Left ventricle myocardium superior (tissue), 1 donor: ENCODE measurements at places on chromosomes 12 and 14. TPM values are rescaled to one million over a fixed set of nuclear protein-coding genes. Genes with fewer than 3 reads are reported as not detected.

GRCh38 chr12:3085341-3086139 is 8.4 kb downstream of the TSPAN9 start:
- DNase-seq, result no peak

DNA sequence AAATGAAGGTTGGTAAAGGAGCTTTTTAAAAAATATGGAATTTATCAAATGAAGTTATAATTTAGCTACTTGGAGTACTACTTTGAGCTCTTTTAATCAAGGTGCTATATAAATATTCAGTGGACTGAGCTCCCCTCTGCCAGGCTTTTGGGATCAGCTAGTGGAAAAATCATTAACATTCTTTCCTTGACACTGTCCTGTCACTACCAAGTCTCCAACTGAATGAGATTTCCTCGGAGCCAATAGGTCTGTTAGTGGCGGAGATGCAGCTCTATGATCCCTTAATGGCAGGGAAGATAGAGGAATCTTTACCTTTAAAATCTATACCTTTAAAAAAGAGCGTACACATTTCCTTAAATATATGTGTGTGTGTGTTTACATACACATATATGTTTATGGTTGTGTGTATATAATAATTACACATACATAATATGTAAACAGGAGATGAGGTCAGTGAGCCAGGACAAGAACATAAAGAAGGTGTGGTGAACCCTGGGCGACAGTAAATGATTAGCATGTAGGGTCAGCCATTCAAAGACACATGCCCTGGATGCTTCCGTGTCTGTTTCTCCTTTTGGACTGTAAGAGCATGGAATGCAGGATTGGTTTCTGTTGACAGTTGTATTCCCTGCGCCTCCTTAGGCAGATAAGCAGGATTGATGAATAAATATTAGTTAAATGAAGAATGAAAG is 47.7 kb upstream of the ATP2A2 start:
- DNase-seq, result no peak

GRCh38 chr14:65277027-65277426 is 135.5 kb upstream of the FUT8 start:
- no peak for DNase-seq

DNA sequence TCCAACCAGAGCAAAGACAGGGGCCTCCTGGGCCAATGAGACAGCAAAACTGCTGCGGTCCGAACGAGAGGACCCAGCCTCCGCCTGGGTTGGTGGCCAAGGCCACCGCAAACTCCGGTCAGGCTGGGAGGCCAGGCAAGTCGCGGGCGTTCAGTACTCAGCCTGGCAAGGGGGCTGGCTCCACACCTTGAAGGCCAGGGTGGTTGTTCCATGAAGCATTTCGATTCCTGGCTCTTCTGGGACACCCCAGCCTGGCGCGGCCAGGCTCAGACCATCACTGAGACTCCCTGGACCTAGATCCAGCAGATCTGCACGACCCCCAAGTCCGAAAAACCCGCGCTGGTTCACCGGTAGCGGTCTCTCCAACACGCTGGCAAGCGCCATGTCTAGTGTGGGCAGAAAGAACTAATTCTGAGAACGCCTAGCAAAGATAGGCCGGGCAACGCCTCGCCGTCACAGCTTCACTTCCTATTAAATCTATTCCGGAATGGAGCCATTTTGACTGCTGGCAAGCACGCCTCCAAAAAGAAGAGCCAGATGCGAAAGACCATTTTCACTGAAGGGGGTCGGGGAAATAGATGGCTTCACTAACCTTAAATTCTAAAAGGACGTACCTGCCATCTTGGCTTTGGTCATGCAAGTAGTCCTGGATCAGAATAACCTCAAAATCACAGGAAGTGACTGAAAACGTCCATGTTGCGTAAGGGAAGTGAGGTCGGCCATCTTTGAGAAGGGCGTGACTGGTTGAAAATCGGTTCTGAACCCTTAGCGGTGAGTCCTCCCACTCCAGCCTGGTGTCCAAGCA is at the start of gene PSMB5:
PSMB5 (minus strand) TSS at position 403 of the 805 bp plus-strand sequence; CDS start at position 384, 19 bp downstream.
- DNase-seq, result peak; percentile 91

Gene RPL10L
- total RNA-seq, result not detected

DNA sequence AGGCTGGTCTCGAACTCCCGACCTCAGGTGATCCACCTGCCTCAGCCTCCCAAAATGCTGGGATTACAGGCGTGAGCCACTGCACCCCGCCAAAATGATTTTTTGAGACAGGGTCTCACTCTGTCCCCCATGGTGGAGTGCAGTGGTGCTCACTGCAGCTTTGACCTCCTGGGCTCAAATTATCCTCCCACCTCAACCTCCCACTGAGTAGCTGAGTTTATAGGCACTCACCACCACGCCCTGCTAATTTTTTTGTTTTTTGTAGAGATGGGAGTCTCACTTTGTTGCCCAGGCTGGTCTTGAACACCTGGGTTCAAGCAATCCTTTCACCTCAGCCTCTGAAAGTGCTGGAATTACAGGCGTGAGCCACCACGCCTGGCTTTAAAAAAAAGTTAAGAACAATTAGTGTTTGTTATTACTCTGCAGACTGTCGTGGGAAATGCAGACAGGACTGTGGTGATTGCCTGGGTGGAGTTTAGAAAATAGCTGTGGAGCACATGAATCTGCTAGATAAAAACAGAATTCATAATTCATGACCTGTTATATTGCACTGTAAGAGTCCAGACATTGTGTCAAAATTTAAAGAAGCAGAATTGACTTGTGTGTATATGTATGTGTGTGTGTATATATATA is 9.2 kb upstream of the COX6A1 start:
- DNase-seq, result no peak

DNA sequence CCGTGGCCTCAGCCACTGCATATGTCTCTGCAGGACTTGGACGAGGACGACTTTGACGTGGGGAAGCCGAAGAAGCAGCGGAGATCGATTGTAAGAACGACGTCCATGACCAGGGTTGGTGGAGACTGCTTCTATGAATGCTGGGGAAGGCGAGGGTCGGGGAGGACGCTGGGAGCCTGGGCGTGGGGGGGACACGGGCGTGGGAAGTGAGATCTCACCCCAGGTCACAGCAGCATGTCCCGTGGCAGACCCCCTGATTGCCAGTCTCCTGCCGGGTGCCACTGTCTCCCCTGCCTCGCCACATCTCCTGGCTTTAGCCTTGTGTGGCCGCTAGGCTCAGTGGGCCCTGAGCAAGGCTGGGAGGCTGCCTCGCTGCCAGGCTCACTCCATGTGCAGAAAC is 29.9 kb upstream of the TEX22 start:
- DNase-seq, result no peak

DNA sequence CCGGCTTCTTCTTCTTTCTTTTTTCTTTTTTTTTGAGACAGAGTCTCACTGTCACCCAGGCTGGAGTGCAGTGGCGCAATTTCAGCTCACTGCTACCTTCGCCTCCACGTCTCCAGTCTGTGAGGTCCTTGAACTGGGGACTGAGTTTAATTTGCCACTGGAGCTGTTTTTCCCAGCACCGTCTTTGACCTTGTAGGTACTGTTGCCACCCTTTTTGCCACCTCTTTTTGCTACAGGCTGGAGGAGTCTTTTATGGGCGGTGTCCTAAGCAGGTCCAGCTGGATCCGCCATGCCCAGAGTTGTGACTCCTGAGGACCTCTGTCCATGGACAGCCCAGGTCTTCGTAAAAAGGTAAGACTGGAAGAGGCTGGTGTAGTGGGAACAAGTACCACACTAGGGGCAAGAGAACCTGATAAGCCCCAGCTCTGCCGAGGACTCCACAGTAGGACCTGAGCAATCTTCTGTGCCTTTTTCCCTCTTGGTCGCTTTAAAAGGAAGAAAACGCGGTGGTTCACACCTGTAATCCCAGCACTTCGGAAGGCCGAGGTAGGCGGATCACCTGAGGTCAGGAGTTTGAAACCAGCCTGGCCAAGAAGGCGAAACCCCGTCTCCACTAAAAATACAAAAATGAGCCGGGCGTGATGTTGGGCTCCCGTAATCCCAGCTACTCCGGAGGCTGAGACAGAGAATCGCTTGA is 946 bp downstream of the RNU4-2 start:
- DNase-seq, result no peak

DNA sequence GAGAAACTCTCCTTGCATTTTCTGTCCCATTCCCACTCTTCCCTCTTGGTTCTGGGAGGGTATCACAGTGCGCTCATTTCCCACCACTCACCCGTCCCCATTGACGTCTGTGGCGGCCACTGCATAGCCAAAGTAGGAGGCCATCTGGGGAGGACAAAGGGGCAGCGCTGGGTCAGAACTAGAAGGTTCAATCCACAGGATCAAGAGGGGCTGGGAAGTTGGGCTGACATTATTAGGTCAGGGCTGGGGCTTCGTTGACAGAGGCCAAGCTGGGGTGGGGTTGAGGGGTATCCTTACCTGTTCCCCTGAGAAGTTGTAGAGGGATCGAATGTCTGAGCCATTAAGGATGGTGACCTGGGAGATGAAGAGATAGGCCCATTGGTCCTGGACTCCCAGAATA is 13.5 kb downstream of the ITGA5 start:
- peak; percentile 19 for DNase-seq

Gene COCH
- 0.50 TPM for total RNA-seq

GRCh38 chr14:94505641-94506040 is 3.6 kb downstream of the SERPINA12 start:
- DNase-seq, result no peak

Gene MAP1LC3B2
- 3.2 TPM for total RNA-seq

Gene SYNDIG1L
- 0.22 TPM for total RNA-seq

Gene MUCL1
- not detected for total RNA-seq

GRCh38 chr12:57119294-57120085 is 8.3 kb upstream of the STAT6 start:
- DNase-seq, result no peak

GRCh38 chr14:23163830-23164229 is 19.6 kb downstream of the SLC7A8 start:
- DNase-seq, result no peak

Gene OVCH1
- total RNA-seq, result 0.07 TPM

GRCh38 chr14:76941544-76941943 is 87.0 kb downstream of the IRF2BPL start:
- DNase-seq, result no peak

GRCh38 chr12:63753743-63754142 is 26.0 kb upstream of the RXYLT1 start:
- DNase-seq, result no peak

DNA sequence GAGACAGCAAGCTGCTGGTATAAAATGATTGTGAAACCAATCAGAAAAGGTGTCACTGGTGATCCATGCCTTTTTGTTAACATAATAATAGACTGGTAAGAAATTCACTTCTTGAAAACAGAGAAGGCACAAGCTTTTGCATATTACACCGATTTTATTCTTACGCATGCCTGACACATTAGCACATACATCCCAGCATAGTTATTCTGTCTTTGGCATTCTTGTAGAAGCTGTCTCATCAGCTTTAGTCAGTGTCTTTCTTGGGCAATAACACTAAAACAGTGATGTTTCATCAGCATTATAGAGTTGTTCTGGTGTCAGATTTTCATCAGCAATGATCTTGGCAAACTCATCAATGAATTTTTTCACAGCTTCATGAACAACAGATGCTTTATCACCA is 283.4 kb upstream of the TMTC1 start:
- DNase-seq, result no peak

DNA sequence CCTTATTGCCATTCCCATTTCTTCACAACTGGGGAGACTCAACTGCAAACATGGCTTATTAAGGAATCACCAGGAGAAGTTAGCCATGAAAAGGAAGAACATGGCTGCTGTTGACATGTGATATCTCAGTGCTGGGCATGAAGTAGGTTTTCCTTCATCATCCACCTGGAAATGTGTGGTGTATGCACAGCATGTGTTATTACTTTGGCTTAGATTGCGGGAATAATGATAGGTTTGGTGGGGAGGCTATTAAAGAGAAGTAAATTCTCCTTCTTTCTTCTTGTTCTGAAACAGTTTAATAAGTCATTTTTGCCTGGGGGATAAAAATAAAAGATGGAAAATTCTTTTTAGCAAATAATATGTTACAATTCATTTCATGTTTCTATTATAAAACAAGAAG is 23.7 kb upstream of the CLEC14A start:
- no peak for DNase-seq

GRCh38 chr12:27864521-27864920 is 84.5 kb upstream of the MANSC4 start:
- no peak for DNase-seq

GRCh38 chr14:34782031-34782430 is 67.6 kb upstream of the CFL2 start:
- no peak for DNase-seq

DNA sequence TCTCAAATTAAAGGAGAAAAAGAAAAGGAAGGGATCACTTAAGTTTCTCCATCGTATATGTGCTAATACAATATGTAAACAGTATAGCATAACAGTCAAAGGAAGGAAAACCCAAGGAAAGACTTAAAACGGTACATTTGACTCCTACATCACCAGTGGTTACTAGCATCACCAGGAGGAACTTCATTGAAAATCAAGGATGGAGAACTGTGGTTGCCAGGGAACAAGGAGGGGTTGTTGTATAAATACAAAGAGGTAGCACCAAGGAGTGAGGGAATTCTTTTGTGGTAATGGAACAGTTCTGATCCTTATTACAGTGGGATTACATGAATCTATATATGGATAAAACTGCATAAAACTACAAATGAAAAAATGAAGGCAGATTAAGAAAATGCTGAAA is 1.6 kb downstream of the ZFYVE26 start:
- DNase-seq, result no peak

Gene ANO4
- 0.32 TPM for total RNA-seq

DNA sequence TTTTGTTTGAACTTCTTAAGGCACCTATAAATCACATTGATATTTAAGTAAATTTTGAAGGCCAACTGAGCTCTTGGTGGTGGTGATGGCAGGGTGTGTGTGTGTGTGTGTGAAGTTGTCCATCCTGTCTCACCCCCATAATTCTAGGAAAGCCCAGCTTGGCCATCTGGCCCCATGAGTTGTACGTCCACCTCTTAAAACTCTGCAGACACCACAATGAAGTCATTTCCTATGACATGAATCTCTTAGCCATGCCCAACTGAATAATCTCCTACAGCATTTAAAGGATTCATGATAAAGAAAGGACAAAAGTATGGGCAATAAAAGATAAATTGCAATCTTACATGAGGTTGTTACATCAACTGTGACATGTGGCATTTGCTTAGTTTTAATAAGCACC is 123.4 kb downstream of the TTC7B start:
- no peak for DNase-seq

- no peak for DNase-seq
Measured at GRCh38 chr12:40788276-40788675, 96.0 kb downstream of the CNTN1 start.

GRCh38 chr12:113758165-113758924 is 207.8 kb downstream of the RBM19 start:
- no peak for DNase-seq

Gene CDK17
- total RNA-seq, result 16.6 TPM

Gene CCDC38
- 0.15 TPM for total RNA-seq

Gene EML1
- 42.9 TPM for total RNA-seq
